ENCODE measurements at places on chromosomes 16 and 17. TPM values are rescaled to one million over a fixed set of nuclear protein-coding genes. Genes with fewer than 3 reads are reported as not detected.

The KIF19 gene
- not detected for total RNA-seq

The SLC6A2 gene
- not detected for total RNA-seq

The CCL15 gene
- not detected for total RNA-seq

The SMIM5 gene
- total RNA-seq = 0.62 TPM

The SGSH gene
- 93.6 TPM for total RNA-seq

The CRHR1 gene
- total RNA-seq = not detected

The CNP gene
- 45.2 TPM for total RNA-seq

The SNX11 gene
- total RNA-seq = 42.0 TPM

The BAIAP3 gene
- total RNA-seq = 130 TPM

The ABCA9 gene
- total RNA-seq = 0.91 TPM

The KRTAP16-1 gene
- total RNA-seq = not detected

The TBX2 gene
- not detected for total RNA-seq

The TBC1D3L gene
- 4.3 TPM for total RNA-seq

The MYO15A gene
- 2.5 TPM for total RNA-seq

The CCL17 gene
- total RNA-seq = not detected

The ANKRD40CL gene
- total RNA-seq = not detected

The PLEKHM1 gene
- total RNA-seq = 90.3 TPM

The SEC14L5 gene
- total RNA-seq = not detected

The KRT14 gene
- total RNA-seq = not detected

The LDHD gene
- total RNA-seq = not detected

The CCL18 gene
- total RNA-seq = not detected

The RNF166 gene
- total RNA-seq = 75.8 TPM

DNA sequence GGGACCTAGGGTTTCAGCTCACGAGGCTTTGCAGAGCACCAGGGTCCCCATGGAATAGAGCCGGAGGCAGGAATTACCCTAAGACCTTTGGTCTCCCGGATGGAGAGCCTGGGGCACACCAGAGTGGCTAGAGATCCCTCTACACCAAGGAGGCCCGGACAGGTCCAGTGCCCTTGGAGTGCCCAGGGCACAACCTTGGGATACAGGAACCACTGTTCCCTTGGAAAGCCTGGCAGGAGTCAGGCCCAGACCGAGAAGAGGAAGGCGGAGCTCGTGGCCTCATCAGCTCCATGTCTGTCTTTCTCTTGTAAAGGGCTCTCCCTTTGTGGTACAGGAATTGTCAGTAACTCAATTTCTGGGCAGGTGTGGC, 3.8 kb upstream of the DBNDD1 start:
- no peaks in the 10 kb centered on the region for H3K36me3 ChIP-seq
- peak overlapping the region; percentile 50 for H3K4me3 ChIP-seq

GRCh38 chr16:86886651-86887050, 308.3 kb downstream of the FOXL1 start:
- H3K4me3 ChIP-seq = no peak overlapping the region
- H3K36me3 ChIP-seq = no peaks in the 10 kb centered on the region
- H3K27ac ChIP-seq = no peak overlapping the region
- H3K4me1 ChIP-seq = no peaks in the 10 kb centered on the region

- no peak overlapping the region for H3K27ac ChIP-seq
- no peaks in the 10 kb centered on the region for H3K4me1 ChIP-seq
These were observed 29.7 kb downstream of the CMC2 start for GRCh38 chr16:80976946-80977345.

DNA sequence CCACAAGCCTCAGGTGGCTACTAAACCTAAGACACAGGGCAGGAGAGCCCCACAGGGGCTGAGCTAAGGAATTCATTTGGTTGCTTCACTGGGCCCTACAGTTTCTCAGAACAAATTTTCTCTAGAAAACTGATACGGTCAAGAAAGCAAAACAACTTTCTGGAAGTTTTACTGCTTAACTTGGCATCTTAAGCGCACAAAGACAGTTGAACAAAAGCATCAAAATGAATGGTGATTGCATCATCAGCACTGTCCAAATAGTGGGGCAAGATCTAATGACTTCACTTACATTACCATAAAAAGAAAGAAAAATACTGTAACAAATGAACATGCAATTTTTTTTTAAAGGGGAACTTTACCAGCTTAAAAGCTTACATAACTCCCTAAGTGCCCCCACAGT, 47.6 kb downstream of the XPO6 start:
- DNase-seq = no peak
- H3K27me3 ChIP-seq = no peaks in the 10 kb centered on the region

DNA sequence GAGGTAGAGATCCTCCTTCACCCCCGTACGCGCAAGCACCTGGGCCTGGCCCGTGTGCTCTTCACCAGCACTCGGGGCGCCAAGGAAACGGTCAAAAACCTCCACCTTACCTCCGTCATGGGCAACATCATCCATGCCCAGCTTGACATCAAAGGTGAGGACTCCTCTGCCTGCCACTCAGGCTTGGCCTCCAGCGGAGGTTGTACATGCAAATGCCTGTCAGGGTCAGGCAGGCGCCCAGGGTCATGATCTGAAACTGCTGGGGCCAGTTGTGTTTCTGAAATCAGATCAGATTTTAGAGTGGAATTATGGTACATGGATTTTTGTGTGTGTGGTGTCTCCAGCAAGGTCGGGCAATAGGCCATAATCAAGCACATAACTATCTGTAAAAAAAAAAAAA, 3.8 kb downstream of the SETD1A start:
- H3K27me3 ChIP-seq = no peaks in the 10 kb centered on the region
- H3K4me1 ChIP-seq = peaks cover 15% of the 10 kb centered on the region
- DNase-seq = no peak

DNA sequence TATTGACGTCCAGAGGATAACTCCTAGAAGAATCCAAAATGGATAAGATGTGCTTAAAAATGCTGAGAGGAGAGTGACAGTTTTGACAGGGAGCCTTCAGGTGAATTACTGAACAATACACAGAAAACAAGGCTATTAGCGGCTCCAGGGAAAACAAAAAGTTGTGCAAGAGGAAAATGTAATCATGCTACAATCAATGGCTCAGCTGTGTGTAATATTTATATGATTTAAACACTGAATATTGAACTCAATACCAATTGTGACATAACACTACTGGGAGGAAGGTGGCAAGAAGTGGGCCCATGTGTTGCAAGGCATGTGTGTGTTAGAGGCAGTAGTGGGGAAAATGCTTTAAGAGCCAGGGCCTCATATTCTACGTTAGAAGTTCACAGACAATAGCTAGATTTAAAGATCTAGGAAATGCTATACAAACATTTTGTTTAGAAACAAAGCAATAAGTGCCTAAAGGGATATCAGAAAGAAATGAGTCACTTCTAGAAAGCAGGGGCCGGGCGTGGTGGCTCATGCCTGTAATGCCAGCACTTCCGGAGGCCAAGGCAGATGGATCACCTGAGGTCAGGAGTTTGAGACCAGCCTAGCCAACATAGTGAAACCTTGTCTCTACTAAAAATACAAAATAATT, 253.2 kb upstream of the IRX5 start:
- H3K27me3 ChIP-seq = no peaks in the 10 kb centered on the region
- no peaks in the 10 kb centered on the region for H3K4me1 ChIP-seq
- no peaks in the 10 kb centered on the region for H3K36me3 ChIP-seq
- no peak for DNase-seq

GRCh38 chr17:50050431-50051032, 5.4 kb upstream of the ITGA3 start:
- no peaks in the 10 kb centered on the region for H3K36me3 ChIP-seq
- H3K4me3 ChIP-seq = no peak overlapping the region
- no peak overlapping the region for H3K27ac ChIP-seq
- DNase-seq = no peak
- peaks cover 3% of the 10 kb centered on the region for H3K4me1 ChIP-seq

GRCh38 chr17:74176546-74177001, 26.9 kb upstream of the RPL38 start:
- H3K27ac ChIP-seq = no peak overlapping the region
- no peak overlapping the region for H3K4me3 ChIP-seq
- H3K4me1 ChIP-seq = no peaks in the 10 kb centered on the region

DNA sequence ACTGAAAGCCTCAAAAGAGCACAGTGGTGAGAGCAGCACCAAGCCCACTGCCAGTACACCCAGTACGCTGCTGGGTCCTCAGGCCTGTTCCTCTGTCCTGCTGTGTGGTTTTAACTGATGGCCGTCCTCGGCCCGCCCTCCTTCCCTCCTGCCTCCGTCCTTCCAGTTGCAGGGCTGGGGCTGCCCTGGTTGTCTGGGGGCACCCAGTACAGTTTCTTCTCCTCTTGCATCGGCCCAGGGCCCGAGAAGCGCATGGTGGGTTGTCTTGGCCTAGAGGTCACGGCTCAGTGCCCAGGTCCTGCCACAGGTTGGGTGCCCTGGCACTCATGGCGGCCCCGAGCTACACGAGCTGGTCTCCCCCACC, 70.8 kb upstream of the KCTD5 start:
- no peaks in the 10 kb centered on the region for H3K27me3 ChIP-seq
- H3K27ac ChIP-seq = no peak overlapping the region
- no peak overlapping the region for H3K4me3 ChIP-seq
- H3K36me3 ChIP-seq = no peaks in the 10 kb centered on the region

GRCh38 chr16:86363057-86363490, 147.3 kb upstream of the FOXF1 start:
- no peak for DNase-seq
- H3K27ac ChIP-seq = no peak overlapping the region
- no peaks in the 10 kb centered on the region for H3K27me3 ChIP-seq
- no peaks in the 10 kb centered on the region for H3K4me1 ChIP-seq

GRCh38 chr17:40099619-40100418, 570 bp downstream of the NR1D1 start:
- DNase-seq = peak; percentile 78
- H3K27me3 ChIP-seq = no peaks in the 10 kb centered on the region

DNA sequence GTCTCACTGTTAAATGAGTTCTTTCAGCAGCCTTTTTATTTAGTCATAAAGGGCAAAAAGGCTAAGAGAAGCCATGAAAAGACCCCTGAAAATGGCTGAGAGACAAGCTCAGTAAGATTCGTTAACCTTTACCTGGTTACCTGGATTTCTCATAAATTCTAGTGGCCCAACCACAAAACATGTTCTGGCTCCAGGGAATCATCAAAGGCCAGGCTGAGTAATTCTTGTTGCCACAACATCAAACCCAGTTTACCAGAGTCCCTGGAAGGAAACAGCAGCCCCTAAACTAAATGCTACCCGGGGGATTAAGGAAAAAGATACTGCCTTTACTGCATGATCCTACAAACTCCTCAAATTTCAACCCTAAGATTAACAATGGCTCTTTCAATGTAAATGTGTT, 15.8 kb downstream of the CYTH1 start:
- peaks cover 74% of the 10 kb centered on the region for H3K4me1 ChIP-seq
- no peaks in the 10 kb centered on the region for H3K36me3 ChIP-seq
- no peak overlapping the region for H3K4me3 ChIP-seq
- no peak for DNase-seq
- H3K27ac ChIP-seq = no peak overlapping the region

- peaks cover 12% of the 10 kb centered on the region for H3K4me1 ChIP-seq
- H3K4me3 ChIP-seq = no peak overlapping the region
- H3K36me3 ChIP-seq = no peaks in the 10 kb centered on the region
These were observed 44.9 kb upstream of the CACNG5 start for GRCh38 chr17:66789961-66790437.

- H3K4me3 ChIP-seq = no peak overlapping the region
- H3K27ac ChIP-seq = no peak overlapping the region
- H3K36me3 ChIP-seq = no peaks in the 10 kb centered on the region
- no peaks in the 10 kb centered on the region for H3K27me3 ChIP-seq
- peaks cover 9% of the 10 kb centered on the region for H3K4me1 ChIP-seq
These were observed 24.8 kb downstream of the MYO18A start for GRCh38 chr17:29155227-29155965.

GRCh38 chr16:48622456-48623303, 12.7 kb upstream of the N4BP1 start:
- H3K36me3 ChIP-seq = no peaks in the 10 kb centered on the region
- peaks cover 14% of the 10 kb centered on the region for H3K4me1 ChIP-seq
- H3K27me3 ChIP-seq = peaks cover 4% of the 10 kb centered on the region
- DNase-seq = no peak
- no peak overlapping the region for H3K27ac ChIP-seq

- H3K4me3 ChIP-seq = no peak overlapping the region
- H3K36me3 ChIP-seq = no peaks in the 10 kb centered on the region
- H3K27me3 ChIP-seq = no peaks in the 10 kb centered on the region
- H3K4me1 ChIP-seq = no peaks in the 10 kb centered on the region
These were observed 29.8 kb upstream of the GSG1L start for GRCh38 chr16:28093385-28093725.

- H3K27ac ChIP-seq = no peak overlapping the region
- DNase-seq = no peak
- H3K27me3 ChIP-seq = no peaks in the 10 kb centered on the region
- H3K4me1 ChIP-seq = peaks cover 5% of the 10 kb centered on the region
- H3K4me3 ChIP-seq = no peak overlapping the region
- H3K36me3 ChIP-seq = no peaks in the 10 kb centered on the region
These were observed 10.0 kb upstream of the HES7 start for GRCh38 chr17:8133941-8134340.

DNA sequence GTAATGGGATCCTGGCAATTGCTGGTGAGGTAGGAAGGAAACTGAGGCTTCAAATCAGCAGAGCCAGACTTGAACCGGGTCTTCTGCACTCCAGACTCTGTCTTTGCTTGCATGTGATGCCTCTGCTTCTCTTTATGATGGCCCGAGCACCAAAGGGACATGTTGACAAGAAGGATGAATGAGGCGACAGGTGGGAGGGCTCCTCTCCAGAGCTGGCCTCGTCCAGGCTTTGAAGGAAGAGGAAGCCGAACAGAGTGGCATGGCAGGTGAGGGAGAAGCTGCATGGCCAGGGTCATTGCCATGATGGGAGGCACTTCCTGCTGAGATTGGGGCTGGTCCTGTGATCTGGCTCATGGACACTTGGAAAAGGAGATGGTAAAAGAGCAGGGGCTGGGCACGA, 40.8 kb downstream of the AKAP1 start:
- H3K36me3 ChIP-seq = peaks cover 15% of the 10 kb centered on the region
- no peaks in the 10 kb centered on the region for H3K27me3 ChIP-seq
- no peaks in the 10 kb centered on the region for H3K4me1 ChIP-seq
- H3K4me3 ChIP-seq = no peak overlapping the region

GRCh38 chr17:68459037-68459639, 1.8 kb upstream of the WIPI1 start:
- no peak for DNase-seq
- H3K36me3 ChIP-seq = no peaks in the 10 kb centered on the region
- H3K4me1 ChIP-seq = peaks cover 10% of the 10 kb centered on the region
- H3K27me3 ChIP-seq = no peaks in the 10 kb centered on the region
- no peak overlapping the region for H3K27ac ChIP-seq

GRCh38 chr16:67248401-67249177, at the start of gene SLC9A5:
TSS of gene SLC9A5 (plus strand) at chr16:67248979. CDS start at chr16:67249015, 36 bp downstream.
- DNase-seq = peak; percentile 64
- peak within 1 kb of the TSS; percentile 97 for H3K4me3 ChIP-seq
- H3K36me3 ChIP-seq = no peaks in the 10 kb centered on the region
- H3K4me1 ChIP-seq = peaks cover 45% of the 10 kb centered on the region

- no peak overlapping the region for H3K27ac ChIP-seq
- H3K27me3 ChIP-seq = no peaks in the 10 kb centered on the region
- no peaks in the 10 kb centered on the region for H3K4me1 ChIP-seq
- DNase-seq = no peak
These were observed 51.9 kb upstream of the ADORA2B start for GRCh38 chr17:15892731-15893657.

- no peak for DNase-seq
- no peak overlapping the region for H3K27ac ChIP-seq
- H3K4me3 ChIP-seq = no peak overlapping the region
- peaks cover 6% of the 10 kb centered on the region for H3K27me3 ChIP-seq
These were observed 94.1 kb downstream of the MRM3 start for GRCh38 chr17:876272-876671.
